ENCODE measurements at places on chromosomes 16 and 17.

GRCh38 chr17:75751676-75752404 lies 13.2 kb downstream of the GALK1 start:
- DNase-seq, result no peak

- no peak for DNase-seq
These were observed 23.3 kb downstream of the SLC38A7 start for GRCh38 chr16:58661199-58661830.

GRCh38 chr17:73641826-73642600 lies 2.2 kb downstream of the SDK2 start:
- no peak for DNase-seq

- DNase-seq, result no peak
These were observed 5.6 kb upstream of the SLC6A4 start for GRCh38 chr17:30241051-30241450.

GRCh38 chr16:7691533-7691932 lies 358.9 kb downstream of the RBFOX1 start:
- DNase-seq, result no peak

- no peak for DNase-seq
These were observed 3.5 kb upstream of the NTAN1 start for GRCh38 chr16:15059324-15059723.

- no peak for DNase-seq
These were observed 74.5 kb upstream of the RCVRN start for GRCh38 chr17:9979463-9979995.

DNA sequence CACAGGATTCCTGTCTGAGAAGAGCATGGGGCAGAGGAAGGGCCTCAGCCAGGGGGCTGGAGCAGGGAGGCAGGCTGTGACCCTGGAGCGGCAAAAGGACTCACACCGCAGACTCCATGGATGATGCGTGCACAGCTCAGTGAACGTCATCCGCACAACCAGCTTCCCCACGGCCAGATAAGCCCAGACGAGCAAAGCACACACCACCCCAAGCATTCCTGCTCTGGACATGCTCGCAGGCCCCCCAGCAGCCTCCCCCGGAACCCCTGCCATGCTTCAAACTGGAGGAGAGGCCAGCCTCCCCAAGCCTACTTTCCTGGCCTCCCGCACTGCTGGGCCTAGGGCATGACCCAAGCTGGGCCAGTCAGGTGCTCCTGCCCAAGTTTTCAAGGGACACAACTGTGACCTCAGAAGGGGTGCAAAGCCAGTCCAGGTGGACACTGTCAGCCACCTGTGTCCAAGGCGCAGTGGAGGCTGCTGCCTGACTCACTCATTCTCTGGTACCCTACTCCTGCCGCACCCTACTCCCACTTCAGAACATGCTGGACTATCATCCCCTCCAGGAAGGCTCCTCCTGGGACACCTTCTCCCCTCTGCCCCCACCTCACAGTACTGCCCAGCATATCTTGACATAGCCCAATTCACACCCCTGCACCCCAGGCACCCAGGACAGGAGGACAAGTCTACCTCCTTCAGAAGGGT lies 4.8 kb downstream of the BCAR1 start:
- peak; percentile 31 for DNase-seq

- DNase-seq, result no peak
These were observed 39.4 kb downstream of the TUBD1 start for GRCh38 chr17:59853168-59853918.

DNA sequence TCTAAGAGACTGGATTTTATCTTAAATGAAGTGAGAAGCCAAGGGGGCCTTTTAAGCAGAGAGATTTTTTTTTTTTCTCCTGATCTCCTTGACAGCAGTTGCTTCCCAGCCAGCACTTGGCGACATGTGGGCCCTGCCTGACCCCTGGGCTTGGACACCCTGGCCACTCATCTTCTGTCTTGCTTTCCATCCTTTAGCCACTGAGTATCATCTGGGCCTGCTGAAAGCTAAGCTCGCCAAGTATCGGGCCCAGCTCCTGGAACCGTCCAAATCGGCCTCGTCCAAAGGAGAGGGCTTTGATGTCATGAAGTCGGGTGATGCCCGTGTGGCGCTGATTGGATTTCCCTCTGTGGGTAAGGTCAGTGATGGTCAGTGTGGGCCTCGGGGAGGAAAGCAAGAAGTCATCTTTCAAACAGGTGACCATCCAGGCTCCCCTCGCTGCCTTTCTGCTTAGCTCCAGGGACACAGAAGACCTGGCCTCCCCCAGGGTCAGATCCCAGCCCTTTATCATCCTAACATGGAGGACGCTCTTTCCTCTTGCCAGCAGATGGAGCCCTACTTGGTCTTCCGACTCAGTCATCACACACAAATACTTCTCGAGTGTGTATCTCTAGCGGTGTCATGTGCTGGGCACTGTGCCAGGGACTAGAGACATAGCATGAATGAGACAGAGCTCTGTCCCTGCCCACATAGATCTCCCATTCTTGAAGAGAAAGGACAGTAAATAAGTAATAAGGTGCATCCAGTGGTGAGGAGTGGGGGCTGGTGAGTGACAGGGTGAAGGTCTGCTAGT lies 6.1 kb downstream of the DRG2 start:
- no peak for DNase-seq

DNA sequence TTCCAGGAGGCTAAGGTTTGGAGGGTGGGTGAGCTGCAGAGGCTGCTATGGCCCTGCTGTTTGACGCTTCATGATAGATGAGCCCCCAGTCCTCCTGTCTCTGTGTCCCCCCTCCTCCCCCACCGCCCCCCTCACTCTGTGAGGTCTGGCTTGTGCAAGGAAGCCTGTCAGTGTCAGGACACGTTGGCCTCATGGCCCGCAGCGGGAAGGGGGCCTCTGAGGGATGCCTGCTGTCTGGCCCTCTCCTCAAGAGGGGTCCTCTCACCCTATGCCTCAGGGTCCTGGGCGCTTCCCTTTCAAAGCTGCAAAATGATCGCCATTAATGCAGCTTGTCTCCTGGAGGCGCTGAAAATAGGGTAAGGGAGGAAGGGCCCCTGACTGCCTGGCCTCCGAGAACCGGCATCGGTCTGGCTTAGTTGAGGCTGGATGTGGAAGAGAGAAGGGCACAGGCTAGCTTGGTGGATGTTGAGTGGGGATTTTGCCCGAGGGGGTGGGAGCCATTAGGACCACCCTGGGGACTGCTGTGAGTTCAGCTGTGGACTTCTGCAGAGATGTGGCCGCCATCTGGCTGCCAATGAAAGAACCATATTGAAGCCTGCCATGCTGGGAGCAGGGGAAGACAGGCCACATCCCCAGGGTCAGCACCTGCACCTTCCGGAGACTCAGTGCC lies 14.8 kb upstream of the GOSR2 start:
- no peak for DNase-seq

- DNase-seq, result no peak
These were observed 17.8 kb downstream of the HNF1B start for GRCh38 chr17:37726891-37727675.

DNA sequence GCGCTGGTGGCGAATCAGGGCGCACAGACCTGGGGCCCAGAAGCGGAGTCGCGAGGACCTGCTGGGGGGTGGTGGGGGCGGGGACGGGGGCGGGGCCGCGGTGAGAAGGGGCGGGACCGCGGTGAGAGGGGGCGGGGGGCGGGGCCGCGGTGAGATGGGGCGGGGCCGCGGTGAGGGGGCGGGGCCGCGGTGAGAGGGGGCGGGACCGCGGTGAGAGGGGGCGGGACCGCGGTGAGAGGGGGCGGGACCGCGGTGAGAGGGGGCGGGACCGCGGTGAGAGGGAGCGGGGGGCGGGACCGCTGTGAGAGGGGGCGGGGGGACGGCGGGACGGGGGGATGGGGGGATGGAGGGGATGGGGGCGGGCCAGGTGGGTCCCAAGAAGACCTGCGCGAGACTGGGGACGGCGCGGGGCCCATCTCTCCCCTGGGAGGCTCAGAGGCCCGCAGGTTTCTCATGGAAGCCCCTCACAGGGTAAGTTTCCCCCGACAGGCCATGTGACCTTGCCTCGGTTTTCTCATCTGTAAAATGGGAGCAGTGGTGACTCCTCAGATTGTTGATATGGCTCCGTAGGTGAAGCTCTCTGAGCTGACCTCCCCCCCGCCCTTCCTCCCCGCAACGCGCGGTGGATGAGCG lies 28.6 kb upstream of the DBNDD1 start:
- DNase-seq, result no peak

DNA sequence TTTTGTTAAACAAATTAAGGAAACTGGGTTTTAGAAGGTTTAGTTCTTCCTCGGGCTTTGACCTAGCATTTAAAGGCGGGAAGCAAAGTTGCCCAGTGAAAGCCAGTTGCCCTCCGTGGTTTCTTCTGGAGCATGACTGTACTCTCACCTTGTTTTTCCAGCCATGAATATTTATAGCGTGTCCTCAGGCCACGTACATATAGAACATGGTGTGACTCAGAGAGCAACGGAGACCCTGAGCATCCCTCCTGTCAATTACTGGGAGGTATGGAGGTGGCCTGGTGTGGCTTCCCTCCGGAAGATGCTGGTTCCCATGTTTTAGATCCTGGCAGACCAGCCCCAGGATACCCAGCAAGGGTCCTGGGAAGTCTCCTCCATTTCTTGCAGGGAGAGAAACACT lies 48.4 kb downstream of the AKAP1 start:
- no peak for DNase-seq

DNA sequence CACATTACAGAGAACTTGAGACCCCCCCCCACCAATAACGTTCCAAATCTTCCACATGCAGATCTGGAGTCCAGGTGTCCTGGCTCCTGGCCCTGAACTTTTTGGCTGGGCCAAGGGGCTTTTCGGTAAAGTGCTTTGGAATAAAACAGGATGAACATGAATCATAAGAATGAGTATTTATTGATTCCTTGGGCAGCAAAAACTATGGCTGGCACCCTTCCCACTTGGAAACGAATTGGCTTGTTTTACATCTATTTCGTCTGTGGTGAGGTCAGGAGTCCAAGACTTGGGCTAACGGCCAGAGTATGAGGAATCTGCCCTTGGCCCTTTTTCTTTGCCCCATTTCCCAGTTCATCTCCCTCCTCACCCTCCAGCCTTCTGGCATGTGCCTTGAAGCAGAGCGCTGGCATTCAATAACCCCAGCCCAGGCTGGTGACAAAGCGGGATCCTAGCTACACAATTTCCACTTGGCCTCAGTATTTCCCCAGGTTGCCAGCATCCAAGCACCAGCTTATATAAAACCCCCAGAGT lies 4.1 kb upstream of the UBTF start:
- DNase-seq, result peak; percentile 64

- no peak for DNase-seq
These were observed 5.2 kb downstream of the SLFN11 start for GRCh38 chr17:35368081-35368830.

- peak; percentile 25 for DNase-seq
These were observed 8.2 kb downstream of the NMRAL1 start for GRCh38 chr16:4465977-4466779.

- no peak for DNase-seq
These were observed 9.6 kb downstream of the CARHSP1 start for GRCh38 chr16:8858994-8859912.

DNA sequence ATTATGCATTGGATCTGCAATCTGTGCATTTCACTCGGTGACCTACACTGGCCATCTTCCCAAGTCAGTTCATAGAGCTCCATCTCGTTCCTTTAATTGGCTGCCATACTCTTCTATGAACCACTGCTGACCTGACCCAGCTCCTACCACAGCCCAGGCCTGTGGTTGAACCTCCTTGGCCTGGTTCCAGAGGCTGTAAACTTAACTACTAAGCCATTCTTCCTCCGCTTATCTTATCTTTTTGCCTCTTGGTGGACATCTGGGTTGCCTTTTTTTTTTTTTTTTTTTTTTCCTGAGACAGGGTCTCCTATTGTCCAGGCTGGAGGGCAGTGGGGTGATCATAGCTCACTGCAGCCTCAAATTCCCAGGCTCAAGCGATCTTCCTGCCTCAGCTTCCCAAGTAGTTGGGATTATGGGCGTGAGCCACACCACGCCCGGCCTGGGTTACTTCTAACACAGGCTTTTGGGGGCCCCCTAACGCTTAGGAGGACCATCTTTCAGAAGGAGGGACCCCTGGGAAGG lies 18.3 kb downstream of the COQ7 start:
- no peak for DNase-seq

DNA sequence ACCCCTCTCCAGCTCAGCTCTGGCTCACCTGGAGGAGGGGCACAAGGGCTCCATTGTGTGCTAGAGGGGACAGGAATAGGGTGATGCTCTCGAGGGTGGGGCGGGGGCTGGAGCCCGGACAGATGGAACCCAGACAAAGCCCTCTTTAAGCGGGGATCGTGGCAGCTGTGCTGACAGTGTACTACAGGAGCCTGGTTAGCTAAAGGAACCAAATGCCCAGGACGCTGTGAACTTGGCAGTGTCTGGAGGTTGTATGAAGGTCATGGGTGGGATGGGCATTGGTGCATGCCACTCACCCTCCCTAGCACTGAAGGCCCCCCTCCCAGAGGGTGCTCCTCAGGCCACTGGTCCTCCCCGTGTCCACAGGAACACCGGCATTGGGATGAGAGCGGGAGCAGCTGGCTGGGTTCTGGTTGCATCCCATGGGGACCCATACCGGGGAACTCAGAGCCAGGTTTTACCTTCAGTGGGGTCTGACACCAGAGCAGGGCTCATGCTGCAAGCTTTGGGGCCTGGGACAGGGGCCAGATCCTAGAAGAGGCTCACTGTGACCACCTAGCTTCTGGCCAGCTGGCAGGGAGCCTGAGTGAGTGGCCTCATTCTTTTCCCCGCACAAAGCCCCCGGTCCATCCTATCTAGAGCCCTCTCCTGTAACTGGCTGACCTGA lies 11.9 kb downstream of the KIF19 start:
- no peak for DNase-seq

- no peak for DNase-seq
These were observed 2.9 kb downstream of the MARCHF10 start for GRCh38 chr17:62805234-62805633.

DNA sequence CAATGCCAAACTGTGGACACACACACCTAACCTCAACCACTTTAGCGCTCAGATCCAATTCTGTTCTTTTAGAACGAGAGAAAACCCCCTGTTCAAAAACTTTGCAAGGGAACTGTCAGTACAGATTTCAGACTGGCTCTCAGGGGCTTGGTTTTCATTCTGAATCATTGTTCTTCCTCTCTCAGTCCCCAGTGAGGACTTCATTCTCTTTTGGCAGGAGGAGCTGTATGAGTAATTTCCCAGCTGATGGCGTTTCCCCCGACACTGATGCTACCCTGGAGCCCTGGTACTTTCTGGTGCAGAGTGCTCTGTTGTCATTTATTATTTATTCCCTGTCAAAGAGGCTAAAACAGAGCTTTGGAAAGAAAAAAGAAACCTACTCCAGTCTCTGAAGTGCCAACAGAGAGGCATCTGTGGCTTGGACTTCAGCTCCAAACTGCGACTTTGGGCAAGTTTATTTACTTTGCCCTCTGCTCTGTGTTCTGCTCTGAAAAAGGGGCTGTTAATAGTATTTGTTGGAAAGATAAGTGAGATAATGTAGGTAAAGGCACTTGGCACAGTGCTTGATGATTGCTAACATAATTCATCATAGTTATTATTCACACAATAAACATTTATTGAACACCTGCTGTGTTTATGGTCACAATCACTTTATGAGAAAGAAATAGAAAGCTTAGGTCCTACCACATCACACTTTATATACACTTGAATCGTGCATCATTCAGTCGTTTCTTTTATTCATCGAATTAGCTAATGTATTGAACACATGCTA lies 28.3 kb downstream of the ETV4 start:
- DNase-seq, result no peak

- DNase-seq, result no peak
These were observed 163.4 kb downstream of the SEC14L1 start for GRCh38 chr17:77304051-77304745.
